ENCODE measurements at places on chromosomes 2 and 18. TPM values are rescaled to one million over a fixed set of nuclear protein-coding genes. Genes with fewer than 3 reads are reported as not detected.

The SLC14A1 gene
- 4.5 TPM for total RNA-seq

The PTH2R gene
- total RNA-seq, result under 0.01 TPM

The KIF1A gene
- total RNA-seq, result not detected

The COL4A3 gene
- total RNA-seq, result not detected

The GPR75 gene
- 0.67 TPM for total RNA-seq

The RAPGEF4 gene
- 1.8 TPM for total RNA-seq

The SULT1C4 gene
- 0.50 TPM for total RNA-seq

The LAMA1 gene
- 6.2 TPM for total RNA-seq

Data from bronchus fibroblast of lung (primary cell).